ENCODE measurements at places on chromosomes 4 and X. TPM values are rescaled to one million over a fixed set of nuclear protein-coding genes. Genes with fewer than 3 reads are reported as not detected.

DNA sequence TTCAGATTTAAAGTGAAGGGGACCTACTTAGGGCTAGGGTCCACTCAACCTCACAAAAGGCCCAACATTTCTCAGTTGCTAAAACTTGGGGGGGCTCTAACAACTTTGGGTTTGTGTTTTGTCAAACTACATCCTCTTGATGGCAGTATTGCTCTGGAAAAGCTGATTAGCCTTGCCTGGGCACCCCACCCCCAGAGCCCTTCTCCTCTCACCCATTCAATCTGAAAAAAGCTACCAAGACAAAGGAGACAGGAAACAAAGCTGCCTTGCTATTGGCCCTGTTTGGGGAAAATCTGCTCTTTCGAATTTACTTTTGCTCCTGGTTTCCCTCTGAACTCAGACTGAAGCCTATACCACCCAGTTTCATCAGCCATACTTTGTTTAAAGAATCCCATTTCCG, 195.2 kb upstream of the STK26 start:
- no peak for DNase-seq
- H3K27ac ChIP-seq: no peak overlapping the region
- no peaks in the 10 kb centered on the region for H3K4me1 ChIP-seq
- H3K4me3 ChIP-seq: no peak overlapping the region
- no peaks in the 10 kb centered on the region for H3K36me3 ChIP-seq

DNA sequence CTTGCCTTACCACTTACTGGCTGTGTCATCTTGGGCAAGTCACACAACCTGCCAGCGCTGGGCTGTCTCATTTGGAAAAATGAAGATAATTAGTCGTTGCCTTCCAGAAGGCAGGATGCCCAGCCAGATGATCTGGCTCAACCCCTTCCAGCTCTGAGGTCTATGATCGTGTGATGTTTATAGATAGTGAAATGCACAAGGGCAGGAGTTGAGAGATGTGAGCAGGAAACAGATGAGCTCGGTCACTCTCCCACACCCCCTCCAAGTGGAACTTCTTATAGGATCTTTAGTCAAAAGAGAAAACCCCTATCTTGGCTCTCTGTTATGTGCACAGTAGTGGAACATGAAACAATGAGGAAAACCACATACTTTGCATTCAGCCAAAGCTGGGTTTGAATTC, 336.8 kb upstream of the PPARGC1A start:
- no peak for DNase-seq
- H3K4me1 ChIP-seq: no peaks in the 10 kb centered on the region
- H3K27me3 ChIP-seq: no peaks in the 10 kb centered on the region
- no peaks in the 10 kb centered on the region for H3K36me3 ChIP-seq
- no peak overlapping the region for H3K4me3 ChIP-seq
- H3K27ac ChIP-seq: no peak overlapping the region

DNA sequence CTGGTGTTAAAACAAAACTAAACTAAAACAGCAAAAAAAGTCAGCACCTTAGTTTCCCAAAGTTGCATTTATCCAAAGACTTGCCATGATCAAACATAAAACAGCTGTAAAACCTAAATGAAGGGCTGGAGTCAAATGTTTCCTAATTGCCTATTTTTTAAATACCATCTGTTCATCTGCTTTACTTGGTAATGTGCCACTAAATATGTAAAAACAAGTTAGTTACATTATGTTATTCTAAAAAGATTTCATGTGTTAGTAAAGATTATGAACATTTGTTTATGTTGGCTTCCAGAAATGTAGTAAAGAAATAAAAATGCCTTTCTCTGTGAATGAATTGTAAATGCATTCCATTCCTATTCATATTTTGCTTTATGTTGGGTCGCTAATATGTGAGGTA, 977.8 kb downstream of the FSTL5 start:
- H3K4me3 ChIP-seq: no peak overlapping the region
- DNase-seq: no peak
- no peaks in the 10 kb centered on the region for H3K36me3 ChIP-seq
- no peaks in the 10 kb centered on the region for H3K4me1 ChIP-seq

- H3K4me1 ChIP-seq: peaks cover 6% of the 10 kb centered on the region
- no peaks in the 10 kb centered on the region for H3K36me3 ChIP-seq
- H3K4me3 ChIP-seq: no peak overlapping the region
- H3K27ac ChIP-seq: peak overlapping the region; percentile 43
- no peak for DNase-seq
- H3K27me3 ChIP-seq: no peaks in the 10 kb centered on the region
Observed at GRCh38 chrX:96425200-96425599, 259.4 kb upstream of the DIAPH2 start.

DNA sequence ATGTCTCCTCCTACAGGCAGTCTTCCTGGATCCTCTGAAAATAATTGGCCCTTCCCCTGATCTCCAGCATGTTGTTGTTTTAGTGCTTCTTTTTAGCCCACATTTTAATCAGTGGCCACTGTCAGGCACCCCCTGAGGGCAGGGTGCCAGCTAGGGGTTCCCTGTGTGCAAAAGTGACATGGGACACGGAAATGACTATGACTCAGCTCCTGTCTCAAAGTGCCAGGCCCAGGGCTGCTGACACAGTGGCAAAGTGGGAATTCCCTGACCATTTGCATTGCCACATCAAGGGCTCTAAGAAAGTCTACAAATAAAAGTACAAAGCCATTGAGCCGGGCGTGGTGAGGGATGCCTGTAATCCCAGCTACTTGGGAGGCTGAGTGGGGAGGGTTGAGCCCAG, 24.8 kb downstream of the HMX1 start:
- no peak overlapping the region for H3K4me3 ChIP-seq
- no peaks in the 10 kb centered on the region for H3K27me3 ChIP-seq
- no peaks in the 10 kb centered on the region for H3K36me3 ChIP-seq
- no peak overlapping the region for H3K27ac ChIP-seq

GRCh38 chr4:95549246-95550114, 707 bp upstream of the UNC5C start:
- DNase-seq: no peak
- no peaks in the 10 kb centered on the region for H3K27me3 ChIP-seq
- no peaks in the 10 kb centered on the region for H3K36me3 ChIP-seq
- H3K4me1 ChIP-seq: no peaks in the 10 kb centered on the region
- peak overlapping the region; percentile 91 for H3K27ac ChIP-seq
- peak overlapping the region; percentile 87 for H3K4me3 ChIP-seq

DNA sequence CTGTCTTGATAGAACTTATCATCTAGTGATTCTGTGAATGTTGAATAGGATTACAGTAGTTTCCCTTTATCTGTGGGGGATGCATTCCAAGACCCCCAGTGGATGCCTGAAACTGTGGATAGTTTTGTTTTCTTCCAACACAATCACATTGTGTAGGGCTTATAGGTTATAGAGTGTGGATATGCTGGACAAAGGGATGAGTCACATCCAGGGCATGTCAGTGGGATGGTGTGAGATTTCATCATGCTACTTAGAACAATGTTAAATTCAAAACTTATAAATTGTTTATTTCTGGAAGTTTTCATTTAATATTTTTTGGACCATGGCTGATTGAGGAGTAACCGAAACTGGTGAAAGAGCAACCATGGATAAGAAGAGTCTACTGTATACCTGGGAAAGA, 432.3 kb upstream of the ATOH1 start:
- no peaks in the 10 kb centered on the region for H3K27me3 ChIP-seq
- H3K27ac ChIP-seq: no peak overlapping the region
- H3K4me1 ChIP-seq: no peaks in the 10 kb centered on the region
- H3K4me3 ChIP-seq: no peak overlapping the region
- DNase-seq: no peak
- no peaks in the 10 kb centered on the region for H3K36me3 ChIP-seq

- no peak overlapping the region for H3K4me3 ChIP-seq
- H3K27me3 ChIP-seq: no peaks in the 10 kb centered on the region
- no peaks in the 10 kb centered on the region for H3K4me1 ChIP-seq
- H3K27ac ChIP-seq: no peak overlapping the region
Observed at GRCh38 chrX:48490661-48491060, 14.7 kb downstream of the FTSJ1 start.

DNA sequence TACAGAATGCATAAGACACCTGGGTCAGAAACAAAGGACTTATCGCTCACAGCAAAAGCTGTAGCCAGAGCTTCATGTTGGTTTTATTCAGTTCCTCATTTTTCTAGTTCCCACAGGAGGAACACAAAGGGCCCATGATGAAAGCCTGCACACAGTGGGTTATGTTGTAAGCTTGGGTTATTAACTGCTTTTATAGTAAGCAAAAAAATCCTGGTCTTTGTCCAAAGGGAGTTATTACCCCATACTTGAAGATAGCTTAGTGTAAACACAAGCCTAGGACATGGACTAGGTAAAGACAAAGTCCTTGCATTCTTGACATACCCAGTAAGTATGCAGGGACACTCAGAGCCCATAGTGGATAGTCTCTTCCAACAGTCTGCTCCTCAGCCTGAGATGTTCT, 11.7 kb downstream of the BBS12 start:
- no peaks in the 10 kb centered on the region for H3K27me3 ChIP-seq
- peaks cover 20% of the 10 kb centered on the region for H3K36me3 ChIP-seq
- no peaks in the 10 kb centered on the region for H3K4me1 ChIP-seq

DNA sequence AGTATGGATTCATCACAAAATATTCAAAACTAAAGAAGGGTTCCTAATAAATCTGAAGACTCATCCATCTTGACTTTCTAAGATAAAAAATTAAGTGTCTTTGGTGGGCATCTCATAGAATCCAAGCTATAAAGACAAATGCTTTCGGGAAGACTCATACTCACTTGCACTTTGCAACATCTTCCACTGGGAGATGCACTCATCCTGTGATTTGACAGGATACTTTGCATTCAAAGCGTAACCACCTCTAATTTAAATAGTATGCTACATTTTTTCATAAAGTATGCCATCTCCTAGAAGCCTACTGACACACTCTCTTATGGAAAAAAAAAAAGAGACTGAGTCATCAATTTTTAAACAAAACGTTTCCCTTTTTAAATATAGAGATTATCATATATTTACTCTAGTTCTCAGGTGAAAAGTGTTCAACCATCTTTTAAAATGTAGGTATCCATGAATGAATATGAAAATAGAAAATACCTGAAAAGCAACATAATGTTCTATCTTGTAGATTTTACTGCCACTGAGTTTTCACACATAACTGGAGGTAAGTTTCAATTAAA, 119.6 kb downstream of the KLHL13 start:
- H3K27me3 ChIP-seq: no peaks in the 10 kb centered on the region
- no peak overlapping the region for H3K4me3 ChIP-seq
- DNase-seq: no peak
- H3K4me1 ChIP-seq: no peaks in the 10 kb centered on the region
- H3K27ac ChIP-seq: no peak overlapping the region

DNA sequence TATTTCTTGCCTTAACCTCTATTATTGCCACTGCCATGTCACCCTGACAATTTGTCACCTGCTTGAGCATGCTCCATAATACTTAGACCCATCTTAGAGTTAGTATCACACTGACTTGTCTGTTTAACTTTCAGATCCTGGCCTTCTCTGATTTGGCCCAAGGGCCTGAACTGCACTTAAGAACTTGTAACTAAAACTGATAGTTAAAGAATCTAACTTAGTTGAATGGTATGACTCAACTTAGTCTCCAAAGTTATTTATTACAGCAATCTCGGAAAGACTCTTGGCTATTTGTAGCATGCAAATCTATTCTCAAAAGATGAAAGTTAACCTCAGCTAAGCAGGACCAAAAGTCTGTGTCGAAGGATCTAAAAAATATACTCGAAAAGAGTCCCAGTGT, 72.3 kb downstream of the IGSF1 start:
- H3K36me3 ChIP-seq: no peaks in the 10 kb centered on the region
- H3K4me3 ChIP-seq: no peak overlapping the region
- H3K27ac ChIP-seq: no peak overlapping the region
- DNase-seq: no peak
- H3K4me1 ChIP-seq: no peaks in the 10 kb centered on the region

- H3K4me3 ChIP-seq: no peak overlapping the region
- H3K36me3 ChIP-seq: no peaks in the 10 kb centered on the region
- DNase-seq: no peak
- H3K4me1 ChIP-seq: no peaks in the 10 kb centered on the region
- no peaks in the 10 kb centered on the region for H3K27me3 ChIP-seq
- H3K27ac ChIP-seq: no peak overlapping the region
Observed at GRCh38 chr4:79184476-79184875, 141.4 kb downstream of the NAA11 start.

DNA sequence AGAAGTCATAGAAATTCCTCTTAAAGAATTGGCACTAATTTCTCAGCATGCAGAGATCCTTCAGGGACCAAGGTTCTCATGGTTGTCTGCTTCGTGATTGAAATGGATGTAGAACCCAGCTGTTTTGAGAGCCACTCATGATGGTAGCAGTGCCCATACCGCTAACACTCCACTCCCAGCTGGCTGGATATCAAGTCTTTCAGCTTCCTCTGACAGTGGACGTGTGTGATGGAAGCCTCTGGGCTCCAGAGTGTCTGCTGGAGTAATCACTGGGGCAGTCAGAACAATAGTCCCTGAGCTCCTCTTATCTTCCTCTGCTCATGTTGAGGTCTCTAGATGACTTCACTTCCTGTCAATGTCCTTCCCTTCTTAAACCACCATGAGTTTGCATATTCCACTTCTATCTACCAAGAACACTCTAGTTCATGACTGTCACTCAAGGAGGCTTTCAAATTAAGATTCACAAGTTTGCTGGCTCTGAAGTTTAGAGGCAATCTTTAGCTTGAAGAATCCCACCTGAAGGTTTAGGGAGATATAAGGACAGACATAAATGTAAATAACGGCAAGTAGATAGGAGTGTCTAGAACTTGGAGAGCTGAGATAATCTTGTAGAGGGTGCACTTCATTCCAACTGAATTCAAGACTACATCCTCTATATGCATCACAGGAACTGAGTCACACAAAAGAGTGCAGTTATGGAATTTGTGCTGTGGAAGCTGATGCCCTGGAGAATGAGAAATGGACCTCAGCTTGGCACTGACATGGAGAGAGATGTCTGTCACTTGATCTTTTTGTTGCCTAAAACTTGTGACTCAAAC, 64.5 kb upstream of the WDR1 start:
- no peak overlapping the region for H3K27ac ChIP-seq
- H3K4me3 ChIP-seq: no peak overlapping the region
- no peak for DNase-seq
- no peaks in the 10 kb centered on the region for H3K4me1 ChIP-seq

- no peaks in the 10 kb centered on the region for H3K4me1 ChIP-seq
- no peaks in the 10 kb centered on the region for H3K27me3 ChIP-seq
- no peak for DNase-seq
- no peak overlapping the region for H3K4me3 ChIP-seq
- no peak overlapping the region for H3K27ac ChIP-seq
Observed at GRCh38 chr4:56772134-56772533, 49.4 kb downstream of the SPINK2 start.

- no peaks in the 10 kb centered on the region for H3K36me3 ChIP-seq
- peaks cover 3% of the 10 kb centered on the region for H3K4me1 ChIP-seq
- H3K27me3 ChIP-seq: no peaks in the 10 kb centered on the region
Observed at GRCh38 chr4:151808120-151808529, 47.3 kb upstream of the GATB start.

The KCND1 gene
- total RNA-seq: 5.0 TPM

The FAAH2 gene
- not detected for total RNA-seq

The AFM gene
- total RNA-seq: not detected

The MAGEA6 gene
- not detected for total RNA-seq

The GABRG1 gene
- not detected for total RNA-seq

The PNPLA4 gene
- total RNA-seq: 0.95 TPM

The EDA gene
- 6.1 TPM for total RNA-seq

The SNX25 gene
- total RNA-seq: 38.0 TPM

The CCNA2 gene
- total RNA-seq: 2.4 TPM

The POLN gene
- 3.5 TPM for total RNA-seq

The ANTXR2 gene
- total RNA-seq: 48.3 TPM

Data from thoracic aorta (tissue), 2 donors.